ENCODE measurements at places on chromosomes 1 and 21. TPM values are rescaled to one million over a fixed set of nuclear protein-coding genes. Genes with fewer than 3 reads are reported as not detected.

ACTA1 gene
- 0.15 TPM for total RNA-seq

TLCD4 gene
- total RNA-seq = 45.9 TPM

AVPR1B gene
- total RNA-seq = 0.05 TPM

FCRL5 gene
- total RNA-seq = 0.02 TPM

MTMR11 gene
- 2.2 TPM for total RNA-seq

TNNI3K gene
- not detected for total RNA-seq

CGN gene
- 1.2 TPM for total RNA-seq

KCNH1 gene
- total RNA-seq = 1.7 TPM

ALDH4A1 gene
- total RNA-seq = 7.2 TPM

DENND2C gene
- 1.7 TPM for total RNA-seq

RSPH1 gene
- not detected for total RNA-seq

IFFO2 gene
- total RNA-seq = 6.2 TPM

SPATA6 gene
- 3.0 TPM for total RNA-seq

SPAG17 gene
- 0.18 TPM for total RNA-seq

KCNT2 gene
- total RNA-seq = 2.7 TPM

CAMTA1 gene
- 153 TPM for total RNA-seq

IL12RB2 gene
- total RNA-seq = not detected

C1orf210 gene
- not detected for total RNA-seq

LHX8 gene
- total RNA-seq = not detected

IL6R gene
- total RNA-seq = 0.53 TPM

GPR3 gene
- total RNA-seq = 8.3 TPM

SEMA6C gene
- 11.2 TPM for total RNA-seq

BRINP2 gene
- not detected for total RNA-seq

CA14 gene
- 4.7 TPM for total RNA-seq

PLA2G2C gene
- not detected for total RNA-seq

PDPN gene
- total RNA-seq = not detected
